NCI-H1048 (cell line): ENCODE measurements at places on chromosomes 3 and 15.

- DNase-seq: no peak
These were observed 1005.2 kb upstream of the CADM2 start for GRCh38 chr3:83953417-83954089.

- DNase-seq: no peak
These were observed 188.4 kb upstream of the ST8SIA2 start for GRCh38 chr15:92205255-92205739.

DNA sequence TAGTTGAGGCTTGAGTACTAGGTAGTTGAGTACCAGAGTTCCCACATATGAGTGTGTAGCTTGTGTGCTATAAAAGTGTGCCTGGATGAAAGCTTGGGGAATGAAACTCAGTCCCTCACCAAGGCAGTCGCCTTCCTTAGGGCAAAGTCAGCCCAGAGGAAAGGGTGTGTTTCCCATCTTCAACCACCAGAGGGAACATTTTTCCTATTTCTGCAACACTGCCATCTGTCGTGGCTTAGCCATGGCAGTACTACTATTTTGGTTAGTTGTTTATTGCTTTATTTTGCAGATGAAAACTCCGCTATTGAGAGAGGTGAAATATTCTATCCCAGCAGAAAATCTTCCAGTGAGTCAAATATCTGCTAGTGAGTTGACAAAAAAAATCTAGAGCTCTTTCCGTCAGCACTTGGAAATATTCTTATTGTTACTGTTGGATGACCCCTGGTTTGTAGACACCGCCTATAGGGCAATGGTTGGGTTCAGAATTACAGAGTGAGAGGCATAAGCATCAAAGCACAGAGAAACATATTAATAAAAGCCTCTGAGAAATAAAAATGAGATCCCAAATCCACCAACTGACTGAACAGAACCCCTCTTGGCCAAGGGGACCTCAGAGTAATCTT lies 239.9 kb downstream of the CPNE4 start:
- peak; percentile 4 for DNase-seq

GRCh38 chr15:60255390-60255789 lies 142.4 kb downstream of the ANXA2 start:
- DNase-seq: no peak

DNA sequence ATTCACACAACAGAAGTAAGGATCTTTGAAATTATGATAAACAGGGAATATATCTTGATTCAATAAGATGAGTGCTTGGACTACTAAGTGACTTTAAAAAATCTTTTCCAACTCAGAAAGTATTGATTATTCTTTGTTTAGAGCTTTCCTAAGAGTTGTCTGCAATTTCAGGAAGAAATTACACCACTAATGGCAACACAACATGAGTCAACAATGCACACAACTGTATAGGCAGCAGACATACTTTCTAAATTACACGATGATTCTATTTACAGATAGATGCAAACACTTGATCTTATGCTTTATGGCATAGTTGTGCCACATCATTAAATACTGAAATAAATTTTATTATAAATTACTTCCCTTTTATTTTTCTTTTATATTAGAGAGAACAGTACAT lies 4.4 kb downstream of the NAA50 start:
- DNase-seq: no peak

DNA sequence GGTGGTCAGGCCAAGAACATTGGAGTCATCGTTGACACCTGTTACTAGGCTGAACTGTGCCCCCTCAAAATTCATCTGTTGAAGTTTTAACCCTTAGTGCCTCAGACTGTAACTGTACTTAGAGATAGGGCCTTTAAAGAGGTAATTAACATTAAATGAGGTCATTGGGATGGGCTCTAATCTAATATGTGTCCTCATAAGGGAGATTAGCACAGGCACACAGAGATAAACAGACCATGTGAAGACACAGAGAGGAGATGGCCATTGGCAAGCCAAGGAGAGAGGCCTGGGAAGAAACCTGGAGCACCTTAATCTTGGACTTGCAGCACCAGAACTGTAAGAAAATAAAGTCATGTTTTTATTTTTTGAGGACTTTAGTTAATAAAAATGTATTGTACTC lies 59.6 kb downstream of the PLCL2 start:
- DNase-seq: no peak

DNA sequence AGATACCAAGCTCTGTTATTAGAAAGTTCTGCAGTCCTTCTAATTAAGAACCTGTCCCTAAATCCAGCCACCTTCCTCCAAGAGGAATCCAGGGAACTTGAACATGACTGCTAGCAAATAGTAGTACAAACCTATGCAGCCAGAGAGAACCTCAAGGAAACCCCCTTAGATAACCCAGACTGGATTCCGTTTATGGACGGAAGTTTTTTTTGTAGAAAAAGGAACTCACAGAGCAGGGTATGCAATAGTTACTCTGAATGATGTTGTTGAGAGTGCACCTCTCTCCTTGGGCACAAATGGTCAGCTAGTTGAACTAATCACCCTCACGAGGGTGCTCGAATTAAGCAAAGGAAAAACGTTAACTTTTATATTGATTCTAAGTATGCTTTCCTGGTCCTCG lies 40.8 kb downstream of the TM4SF18 start:
- no peak for DNase-seq

GRCh38 chr3:197599089-197599765 lies 43.5 kb upstream of the BDH1 start:
- DNase-seq: no peak

DNA sequence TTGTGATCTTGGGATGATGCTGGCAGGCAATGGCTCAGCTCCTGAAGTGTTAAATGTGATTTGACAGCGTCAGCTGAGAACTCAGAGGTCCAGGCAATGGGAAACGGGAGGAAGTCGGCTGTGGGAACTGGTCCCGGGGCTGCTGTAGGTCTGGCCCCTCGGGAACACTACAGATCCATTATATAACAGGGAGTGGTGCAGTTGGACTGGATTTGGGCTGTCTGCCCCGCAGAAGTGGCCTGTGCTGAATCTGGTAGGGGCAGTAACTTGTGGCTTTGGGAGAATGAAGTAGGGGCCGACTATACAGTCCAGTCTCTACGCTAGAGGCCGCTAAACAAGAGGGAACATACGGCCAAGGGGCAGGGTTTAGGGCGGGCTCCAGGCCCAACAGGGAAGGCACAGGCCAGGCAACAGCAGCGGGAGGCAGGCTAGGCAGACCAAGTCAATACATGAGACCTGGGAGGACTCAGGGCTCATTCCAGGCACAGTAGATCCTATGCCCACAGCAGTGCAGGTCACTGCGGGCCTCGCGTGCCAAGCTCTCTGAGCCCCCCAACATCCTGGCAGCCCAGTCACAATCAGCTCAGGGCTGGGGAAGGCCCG lies 20.3 kb upstream of the IL16 start:
- DNase-seq: no peak

- DNase-seq: no peak
These were observed 11.2 kb downstream of the IGDCC4 start for GRCh38 chr15:65411465-65412071.

DNA sequence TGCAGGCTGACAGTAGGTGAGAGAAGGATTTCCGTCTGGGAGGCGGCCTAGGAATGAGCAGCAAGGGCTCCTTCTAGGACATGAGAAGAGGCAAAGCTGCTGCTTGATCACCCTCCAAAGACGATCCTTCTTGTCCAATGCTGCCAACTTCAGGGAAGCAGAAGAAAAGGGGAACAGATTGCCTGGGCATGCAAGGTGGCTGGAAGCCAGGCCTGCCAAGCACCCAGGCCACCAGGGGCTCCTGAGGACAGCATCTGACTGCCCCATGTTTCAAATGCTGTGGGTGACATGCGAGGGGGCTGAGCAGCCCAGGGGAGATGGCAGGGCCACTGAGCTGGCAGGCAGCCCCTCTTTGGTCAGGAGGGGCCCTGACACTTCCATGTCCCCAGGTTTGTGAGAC lies 3.3 kb upstream of the GRIP2 start:
- DNase-seq: no peak

- no peak for DNase-seq
These were observed at the start of gene ALDH1L1 for GRCh38 chr3:126180477-126181397. TSS of gene ALDH1L1 (minus strand) at chr3:126180586. CDS start at chr3:126160979, 19,607 bp downstream.

GRCh38 chr3:108221393-108221792 lies 831 bp downstream of the IFT57 start:
- DNase-seq: no peak

DNA sequence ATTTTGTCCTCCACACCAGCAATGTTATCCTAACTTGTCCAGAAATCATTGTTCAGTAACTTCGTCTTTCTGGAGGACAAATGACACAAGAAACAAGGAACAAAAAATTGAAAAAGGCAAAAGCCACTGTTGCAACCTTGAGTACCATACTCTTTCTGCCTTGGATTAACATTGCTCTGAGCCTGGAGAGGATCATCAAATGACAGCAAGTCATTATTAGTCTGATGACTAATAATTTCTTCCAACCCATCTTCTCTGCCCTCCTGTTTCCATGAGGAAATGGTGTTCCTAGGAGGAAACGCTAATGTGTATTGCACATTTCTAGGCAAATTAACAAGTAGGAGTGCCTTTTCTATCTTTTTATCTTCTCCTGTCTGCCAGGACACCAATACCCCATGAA lies 153.9 kb downstream of the PCCB start:
- no peak for DNase-seq

DNA sequence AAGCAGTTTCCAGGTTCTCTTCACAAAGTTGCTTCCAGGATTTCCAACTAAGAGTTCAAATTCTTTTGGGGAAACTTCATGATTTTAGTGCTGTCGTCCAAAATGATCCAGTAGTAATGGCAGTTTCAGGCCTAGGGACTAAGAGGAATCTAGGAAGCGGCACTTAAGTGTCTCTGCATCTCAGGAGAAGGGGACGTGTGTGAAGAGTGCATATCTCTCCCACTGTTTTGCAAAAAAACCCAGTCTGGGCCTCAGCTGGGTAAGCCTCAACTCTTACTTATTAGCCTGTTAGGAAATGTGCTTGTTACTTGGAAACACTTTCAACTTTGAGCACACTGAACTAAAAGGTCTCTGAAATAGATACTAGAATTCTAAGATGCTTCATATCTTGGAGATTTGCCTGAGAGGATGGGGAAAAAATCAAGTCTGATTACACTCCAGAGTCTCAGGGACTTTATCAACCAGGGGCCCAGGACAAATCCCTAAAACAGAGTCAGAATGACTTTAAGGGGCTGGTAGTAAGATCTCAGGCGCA lies 81.8 kb downstream of the WDR76 start:
- DNase-seq: no peak

DNA sequence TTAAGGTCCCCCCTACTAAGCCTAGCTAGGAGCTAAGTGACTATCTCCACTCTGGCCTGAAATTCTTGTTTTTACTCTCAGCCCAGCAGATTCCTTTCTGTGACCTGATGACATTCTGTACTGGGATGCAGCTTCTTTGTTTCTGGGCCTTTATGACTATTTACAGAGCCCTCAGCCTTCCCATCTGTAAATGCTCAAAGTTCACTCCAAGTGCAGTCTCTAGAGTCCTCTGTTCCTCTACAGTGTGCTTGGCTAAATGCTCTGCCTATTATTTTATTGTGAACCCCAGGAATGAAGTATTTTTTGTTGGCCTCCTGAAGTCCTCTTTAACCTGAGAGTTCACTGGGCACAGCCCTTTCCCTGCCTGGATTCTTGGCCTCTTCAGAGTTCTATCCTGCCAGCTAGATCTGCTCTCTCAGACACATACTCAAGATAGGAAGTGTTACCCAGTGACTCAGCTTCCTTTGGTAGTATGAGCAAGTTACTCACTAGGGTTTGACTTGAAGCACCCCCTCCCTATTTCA lies 278.1 kb upstream of the P2RY1 start:
- DNase-seq: no peak

- DNase-seq: no peak
These were observed 11.0 kb downstream of the GABRA5 start for GRCh38 chr15:26877831-26878230.

- no peak for DNase-seq
These were observed 2.7 kb upstream of the LZTFL1 start for GRCh38 chr3:45844616-45845015.

- DNase-seq: no peak
These were observed 160.4 kb upstream of the CGNL1 start for GRCh38 chr15:57215881-57216280.

DNA sequence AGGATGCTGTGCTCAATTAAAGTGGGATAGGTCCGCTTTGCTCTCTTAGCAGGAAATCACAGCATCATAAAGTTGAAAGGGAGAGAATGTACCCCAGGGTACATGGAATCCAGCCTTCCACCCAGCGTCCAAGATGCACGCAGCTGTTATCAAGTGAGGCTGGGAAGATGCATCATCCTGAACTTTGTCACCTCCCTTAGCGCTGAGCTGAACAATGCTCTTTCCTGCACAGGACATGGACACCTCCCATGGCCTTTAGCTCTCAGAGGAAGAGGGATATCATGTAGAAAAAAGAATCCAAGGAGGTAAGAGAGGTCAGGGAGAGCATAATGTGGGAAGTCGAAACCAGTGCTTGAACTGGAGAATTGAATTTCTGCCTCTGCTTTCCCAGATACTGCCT lies 192.8 kb downstream of the FEZF2 start:
- no peak for DNase-seq

GRCh38 chr3:9201955-9202354 lies 47.5 kb downstream of the SRGAP3 start:
- no peak for DNase-seq

GRCh38 chr15:69311319-69311721 lies 12.6 kb downstream of the PAQR5 start:
- no peak for DNase-seq

GRCh38 chr3:4828279-4829030 lies 150.8 kb upstream of the BHLHE40 start:
- DNase-seq: no peak

DNA sequence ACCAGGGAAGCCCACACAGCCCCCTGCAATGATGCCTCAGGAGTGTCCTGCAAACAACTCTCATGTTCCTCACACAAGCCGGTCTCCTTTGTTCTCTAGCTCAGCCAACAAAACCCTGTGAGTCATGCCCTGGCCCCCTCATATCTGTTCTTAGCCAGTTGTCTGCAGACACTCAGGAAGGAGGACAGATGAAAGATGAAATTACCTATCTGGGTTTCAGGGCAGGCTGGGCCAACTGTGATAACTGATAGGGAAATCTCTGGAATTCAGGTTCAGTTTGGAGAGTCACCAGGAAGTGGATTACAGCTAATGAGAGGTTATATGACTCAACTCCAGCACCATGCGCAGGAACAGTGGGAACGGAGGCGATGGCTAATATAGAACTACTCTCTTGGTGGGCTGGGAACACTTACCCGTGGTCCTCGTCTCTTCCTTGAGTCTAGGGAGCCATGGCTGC lies 352.0 kb upstream of the ADAMTS9 start:
- no peak for DNase-seq

DNA sequence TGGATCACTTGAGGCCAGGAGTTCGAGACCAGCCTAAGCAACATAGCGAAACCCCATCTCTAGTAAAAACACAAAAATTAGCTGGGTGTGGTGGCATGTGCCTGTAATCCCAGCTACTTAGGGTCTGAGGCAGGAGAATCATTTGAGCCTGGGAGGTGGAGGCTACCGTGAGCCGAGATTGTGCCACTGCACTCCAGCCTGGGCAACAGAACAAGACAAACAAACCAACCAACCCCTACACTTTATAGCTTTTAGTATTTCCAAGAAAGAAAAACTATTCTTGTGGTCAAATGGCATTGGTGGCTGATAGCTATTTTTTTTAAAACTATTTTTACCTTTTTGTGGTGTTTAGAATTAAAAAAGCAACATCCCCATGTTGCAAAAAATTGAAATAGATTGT lies 7.2 kb downstream of the TMEM45A start:
- DNase-seq: no peak
